ENCODE measurements at places on chromosomes 11 and 22.
A peak's percentile ranks its signal among the peaks of the same experiment; 100 is the strongest.

GRCh38 chr11:15927864-15928217 is 428.5 kb downstream of the SOX6 start:
- DNase-seq: no peak

- no peak for DNase-seq
Observed at GRCh38 chr11:105821372-105821771, 200.7 kb downstream of the MSANTD4 start.

DNA sequence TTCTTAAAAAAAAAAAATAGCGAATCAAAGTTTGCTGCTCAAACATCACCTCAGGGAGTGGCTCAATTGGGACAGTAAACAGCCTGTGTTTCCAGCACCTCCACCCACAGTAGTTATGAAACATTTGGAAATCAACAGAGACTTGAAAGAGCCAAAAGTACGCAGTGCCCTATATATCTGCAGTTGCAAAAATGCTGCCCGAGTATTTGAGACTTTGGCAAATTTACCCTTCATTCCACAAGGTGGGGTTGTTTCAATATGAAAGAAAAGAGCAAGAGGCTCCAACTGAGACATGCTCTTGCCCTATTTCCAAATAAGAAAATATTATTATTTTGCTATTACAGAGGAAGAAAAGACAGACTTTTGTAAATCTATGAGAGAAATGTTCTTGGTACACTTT is 851.1 kb upstream of the RAG2 start:
- no peak for DNase-seq

GRCh38 chr11:113553915-113554314 is 78.7 kb upstream of the DRD2 start:
- no peak for DNase-seq

DNA sequence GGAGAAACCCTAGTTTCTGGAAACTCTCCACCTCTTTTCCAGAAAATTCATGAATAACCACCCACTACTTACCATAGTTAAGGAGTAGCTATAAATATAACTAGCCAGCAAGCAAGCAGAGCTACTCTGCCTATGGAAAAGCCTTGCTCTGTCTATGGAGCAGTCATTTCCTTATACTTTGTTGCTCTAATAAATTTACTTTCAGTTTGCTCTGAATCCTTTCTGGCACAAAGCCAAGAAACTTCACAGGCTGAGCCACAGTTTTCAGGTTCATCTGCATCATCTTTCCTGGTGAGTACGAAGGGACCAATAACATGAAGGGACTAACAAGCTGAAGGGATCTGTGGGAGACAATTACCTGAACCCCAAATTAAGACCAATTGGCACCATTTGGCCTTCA is 4.6 kb downstream of the OR4C45 start:
- no peak for DNase-seq

- no peak for DNase-seq
Observed at GRCh38 chr11:77470971-77471370, 2.9 kb downstream of the PAK1 start.

DNA sequence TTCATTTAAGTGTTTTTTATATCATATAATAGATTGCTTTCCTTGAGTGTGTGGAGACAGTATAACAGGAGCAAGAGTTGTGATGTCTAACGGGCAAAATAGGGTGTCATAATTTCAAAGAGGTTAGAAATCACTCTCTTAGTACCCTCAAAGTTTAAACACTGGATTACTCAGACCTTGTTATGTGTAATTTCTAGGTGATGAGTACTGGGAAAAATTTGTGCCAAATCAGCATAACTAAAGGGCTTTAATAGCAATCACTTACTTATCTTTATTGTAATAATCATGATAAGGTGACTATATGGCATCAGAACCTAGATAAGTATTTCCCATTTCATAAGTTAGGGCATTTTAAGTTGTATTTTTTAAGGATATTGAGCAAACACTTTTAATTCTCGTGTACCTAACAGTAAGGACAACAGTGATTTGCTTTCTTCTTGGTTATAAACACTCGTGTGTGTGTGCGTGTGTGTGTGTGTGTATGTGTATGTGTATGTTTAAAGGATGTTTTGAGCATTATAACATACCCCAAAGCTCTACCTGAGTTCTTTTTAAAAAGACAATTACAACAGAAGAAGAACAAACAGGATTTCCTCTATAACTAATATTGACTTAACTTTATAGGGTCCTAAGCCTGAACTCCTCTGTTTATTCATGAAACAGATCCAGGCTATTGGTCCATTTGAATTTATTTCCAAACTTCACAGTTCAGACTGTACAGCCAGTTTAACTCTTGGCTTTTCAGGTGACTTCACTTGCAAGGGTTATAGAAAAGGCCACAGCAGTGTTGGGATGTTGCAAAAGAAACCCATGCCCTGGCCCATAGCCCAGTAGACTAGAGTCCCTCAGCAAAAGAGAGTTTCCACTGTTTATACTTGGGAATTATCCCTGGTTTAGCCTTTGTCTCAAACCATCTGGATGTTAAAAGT is 23.7 kb upstream of the PDE3B start:
- DNase-seq: no peak

DNA sequence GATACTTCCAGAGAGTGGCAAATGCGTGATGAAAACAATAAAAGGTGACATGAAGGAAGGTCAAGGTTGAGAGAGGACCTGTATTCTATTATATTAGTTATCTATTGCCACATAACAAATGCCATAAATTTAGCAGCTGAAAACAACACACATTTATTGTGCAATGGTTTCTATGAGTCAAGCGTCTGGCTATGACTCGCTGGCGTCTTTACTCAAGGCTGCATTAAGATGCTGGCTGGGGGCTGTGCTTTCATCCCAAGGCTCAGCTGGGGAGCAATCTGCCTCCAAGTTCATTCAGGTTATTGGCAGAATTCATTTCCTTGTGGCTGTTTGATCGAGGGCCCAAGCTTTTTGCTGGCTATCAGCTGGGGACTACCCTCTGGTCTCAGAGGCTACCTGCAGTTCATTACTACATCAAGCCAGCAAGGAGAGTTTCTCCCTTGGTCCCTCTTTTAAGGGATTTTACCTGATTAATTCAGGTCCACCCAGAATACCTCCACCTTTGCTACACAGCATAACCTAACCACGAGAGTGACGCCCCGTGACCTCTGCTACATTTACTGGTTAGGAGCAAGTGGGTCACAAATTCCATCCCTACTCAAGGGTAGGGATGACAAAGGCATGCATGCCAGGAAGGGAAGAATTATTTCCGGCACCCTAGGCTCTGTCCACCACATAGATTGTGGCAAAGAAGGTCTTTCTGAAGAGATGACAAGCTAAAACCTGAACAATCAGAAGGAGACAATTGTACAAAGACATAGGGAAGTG is 549.1 kb downstream of the MN1 start:
- no peak for DNase-seq

DNA sequence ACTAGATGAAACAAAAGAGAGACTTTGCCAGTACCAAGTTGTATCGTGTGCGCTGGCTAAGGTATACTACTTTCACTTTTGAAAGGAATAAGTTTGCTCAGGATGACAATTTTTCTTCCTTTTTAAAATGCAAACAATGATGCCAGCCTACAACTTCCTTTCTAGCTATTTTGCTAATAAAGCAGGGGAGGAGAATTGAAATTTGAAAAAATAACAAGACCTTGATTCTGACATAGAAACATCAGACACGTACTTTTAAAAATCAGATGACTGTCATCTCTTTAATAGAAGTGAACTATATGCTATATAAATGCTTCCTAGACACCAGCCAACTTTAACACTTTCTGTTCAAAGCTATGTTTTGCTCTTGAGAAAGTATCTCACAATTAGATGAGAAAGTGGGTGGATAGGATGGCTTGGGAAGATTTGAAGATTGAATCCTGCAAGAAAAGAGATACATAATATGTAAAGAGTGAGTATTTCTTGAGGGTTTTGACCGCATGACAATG is 41.7 kb upstream of the BLID start:
- DNase-seq: no peak

- no peak for DNase-seq
Observed at GRCh38 chr11:70584498-70585235, 186.3 kb downstream of the CTTN start.

DNA sequence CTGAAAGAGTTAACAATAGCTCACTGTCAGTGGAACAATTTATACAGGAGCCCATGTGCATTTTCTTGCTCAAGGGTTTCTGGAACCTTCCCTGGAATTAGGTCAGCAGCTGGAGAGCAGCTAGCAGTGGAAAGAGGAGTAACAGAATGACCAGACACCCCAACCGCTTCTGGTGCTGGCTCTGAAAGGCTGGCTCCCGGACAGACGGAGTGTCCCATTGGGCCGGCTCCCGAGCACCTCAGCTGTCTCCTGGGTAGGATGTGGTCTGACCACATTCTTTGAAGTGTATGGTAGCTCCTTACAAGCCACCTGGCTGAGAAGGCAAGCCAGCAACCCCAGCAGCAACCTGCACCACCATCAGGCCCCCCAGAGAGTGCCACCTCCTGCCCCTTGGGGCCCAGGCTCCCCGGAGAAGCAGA is 44.7 kb downstream of the ABTB2 start:
- no peak for DNase-seq

- DNase-seq: no peak
Observed at GRCh38 chr11:8878771-8879170, 32.2 kb upstream of the AKIP1 start.

- DNase-seq: no peak
Observed at GRCh38 chr11:120703358-120704152, 192.0 kb downstream of the GRIK4 start.

DNA sequence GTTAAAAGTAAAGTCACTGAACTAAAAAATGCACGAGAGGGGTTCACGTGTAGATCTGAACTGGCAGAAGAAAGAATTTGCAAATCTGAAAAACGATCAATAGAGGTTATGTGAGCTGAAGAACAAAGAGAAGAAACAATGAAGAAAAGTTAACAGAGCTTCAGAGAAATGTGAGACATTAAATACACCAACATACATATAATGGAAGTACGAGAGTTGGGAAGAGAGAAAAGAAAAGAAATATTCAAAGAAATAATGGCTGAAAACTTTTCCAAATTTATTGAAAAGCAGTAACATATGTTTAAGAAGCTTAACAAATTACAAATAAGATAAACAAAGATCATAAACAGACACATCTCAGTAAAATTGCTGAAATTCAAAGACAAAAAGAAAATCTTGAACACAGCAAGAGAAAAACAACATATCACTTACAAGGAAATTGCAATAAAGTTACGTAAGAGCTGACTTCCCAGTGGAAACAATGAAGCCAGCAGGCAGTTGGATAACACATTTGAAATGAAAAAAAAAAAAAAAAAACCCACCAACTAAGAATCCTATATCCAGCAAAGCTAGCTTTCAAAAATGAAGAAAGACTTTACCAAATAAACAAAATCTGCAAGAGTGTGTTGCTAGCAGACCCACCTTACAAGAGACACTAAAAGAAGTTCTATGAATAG is 56.8 kb downstream of the EMSY start:
- DNase-seq: no peak

DNA sequence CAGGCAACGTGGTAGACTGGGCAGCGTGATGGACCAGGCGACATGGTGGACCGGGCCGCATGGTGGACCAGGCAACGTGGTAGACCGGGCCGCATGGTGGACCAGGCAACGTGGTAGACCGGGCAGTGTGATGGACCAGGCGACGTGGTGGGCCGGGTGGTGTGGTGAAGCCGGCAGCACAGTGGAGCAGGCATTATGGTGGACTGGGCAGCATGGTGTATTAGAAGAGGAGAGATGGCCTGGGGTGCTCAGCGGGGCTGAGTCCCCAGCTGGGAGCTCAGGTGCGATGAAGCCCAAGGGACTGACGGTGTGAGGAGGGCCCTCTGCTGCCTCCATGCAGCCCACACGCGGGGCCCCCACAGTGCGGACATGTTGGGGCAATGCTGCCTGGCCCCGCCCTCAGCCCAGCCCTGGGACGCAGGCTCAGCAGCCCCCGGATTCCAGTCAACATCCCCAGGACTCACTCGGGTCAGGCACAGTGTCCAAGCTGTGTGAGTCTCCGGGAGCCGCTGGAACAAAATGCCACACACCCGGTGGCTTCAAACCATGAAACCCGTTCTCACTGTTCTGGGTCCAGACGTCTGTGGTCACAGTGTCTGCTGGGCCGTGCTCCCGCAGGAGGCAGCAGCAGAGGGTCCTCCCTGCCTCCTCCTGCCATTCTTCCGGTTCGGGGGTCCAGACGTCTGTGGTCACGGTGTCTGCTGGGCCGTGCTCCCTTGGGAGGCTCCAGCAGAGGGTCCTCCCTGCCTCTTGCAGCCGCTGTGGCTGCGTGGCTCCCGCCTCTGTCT is 1084.9 kb downstream of the BRD1 start:
- DNase-seq: no peak

GRCh38 chr11:26229981-26230380 is 101.9 kb upstream of the ANO3 start:
- no peak for DNase-seq

DNA sequence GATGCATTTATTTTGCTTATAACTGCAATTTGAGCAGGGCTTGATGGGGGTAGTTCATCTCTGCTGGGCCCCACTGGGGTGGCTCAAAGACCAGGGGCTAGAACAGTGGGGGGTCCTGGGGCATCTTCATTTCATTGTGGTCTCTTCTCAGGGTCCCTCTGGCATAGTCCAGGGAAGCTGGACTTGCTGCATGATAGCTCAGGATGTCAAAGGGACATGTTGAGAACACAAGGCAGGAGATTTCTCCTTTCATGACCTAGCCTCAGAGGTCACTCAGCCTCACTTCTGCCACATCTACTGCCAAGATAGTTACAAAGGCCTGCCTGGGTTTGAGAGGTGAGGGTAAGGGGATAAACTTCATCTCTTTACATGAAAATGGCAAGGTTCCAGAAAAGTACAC is 89.5 kb downstream of the CWC15 start:
- DNase-seq: no peak

DNA sequence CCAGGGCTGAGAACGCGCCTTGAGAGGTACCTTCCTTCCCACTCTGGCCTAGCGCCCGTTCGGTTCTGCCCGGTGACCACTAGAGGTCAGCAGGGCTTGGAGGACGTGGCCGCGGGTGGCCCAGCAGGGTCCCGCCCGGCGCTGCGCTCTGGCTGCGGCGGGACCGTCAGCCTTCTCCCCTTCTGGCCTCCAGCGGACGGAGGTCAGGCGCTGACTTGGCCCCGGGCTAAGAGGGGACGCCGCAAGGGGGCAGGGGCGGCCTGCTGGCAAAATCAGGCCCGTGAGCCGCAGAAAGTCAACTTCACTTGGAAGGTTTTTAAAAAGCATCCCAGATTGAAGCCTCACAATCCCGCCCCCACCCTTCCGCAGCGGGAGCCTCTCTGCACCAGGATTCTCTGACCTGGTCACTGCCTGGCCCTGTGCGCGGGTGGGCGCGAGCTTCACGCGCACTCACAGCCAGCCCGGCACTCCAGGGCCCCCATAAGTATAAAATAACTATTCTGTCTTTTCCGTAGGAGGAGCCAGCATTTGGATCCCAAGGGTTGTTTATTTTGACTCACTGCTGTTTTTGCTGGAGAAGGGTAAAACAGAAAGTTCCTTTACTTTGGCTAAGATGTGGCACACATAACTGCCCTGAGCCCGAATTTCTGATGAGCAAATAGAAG is 23.2 kb upstream of the ZBTB16 start:
- peak; percentile 61 for DNase-seq

DNA sequence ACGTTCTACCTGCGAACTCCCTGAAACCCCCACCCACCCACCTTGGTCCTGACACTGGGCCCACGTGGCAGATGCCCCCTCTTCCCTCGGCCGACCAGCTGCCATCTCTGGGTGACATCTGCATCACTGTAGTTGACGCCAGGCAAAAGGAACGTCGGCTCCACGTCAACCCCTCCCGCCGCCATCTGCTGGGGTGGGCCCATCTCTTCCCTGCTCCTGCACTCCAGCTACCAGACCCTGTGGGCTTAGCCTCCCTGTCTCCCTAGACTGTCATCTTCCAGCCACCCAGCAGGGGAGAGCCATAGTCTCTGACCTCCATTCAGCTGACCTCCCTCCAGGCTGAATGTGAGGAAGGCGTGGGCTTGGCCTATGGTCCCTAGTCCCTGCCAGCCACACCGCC is 21.4 kb downstream of the CHID1 start:
- DNase-seq: no peak

GRCh38 chr11:70124321-70125000 is 46.3 kb downstream of the ANO1 start:
- DNase-seq: no peak

Data from CD4-positive, alpha-beta T cell treated with Interleukin-15 for 4 hours (primary cell).